A172 (cell line): ENCODE measurements at places on chromosomes 6 and 20. TPM values are rescaled to one million over a fixed set of nuclear protein-coding genes. Genes with fewer than 3 reads are reported as not detected.
A peak's percentile ranks its signal among the peaks of the same experiment; 100 is the strongest.

GRCh38 chr20:38011696-38012095 lies 21.6 kb downstream of the TTI1 start:
- no peak for DNase-seq

DNA sequence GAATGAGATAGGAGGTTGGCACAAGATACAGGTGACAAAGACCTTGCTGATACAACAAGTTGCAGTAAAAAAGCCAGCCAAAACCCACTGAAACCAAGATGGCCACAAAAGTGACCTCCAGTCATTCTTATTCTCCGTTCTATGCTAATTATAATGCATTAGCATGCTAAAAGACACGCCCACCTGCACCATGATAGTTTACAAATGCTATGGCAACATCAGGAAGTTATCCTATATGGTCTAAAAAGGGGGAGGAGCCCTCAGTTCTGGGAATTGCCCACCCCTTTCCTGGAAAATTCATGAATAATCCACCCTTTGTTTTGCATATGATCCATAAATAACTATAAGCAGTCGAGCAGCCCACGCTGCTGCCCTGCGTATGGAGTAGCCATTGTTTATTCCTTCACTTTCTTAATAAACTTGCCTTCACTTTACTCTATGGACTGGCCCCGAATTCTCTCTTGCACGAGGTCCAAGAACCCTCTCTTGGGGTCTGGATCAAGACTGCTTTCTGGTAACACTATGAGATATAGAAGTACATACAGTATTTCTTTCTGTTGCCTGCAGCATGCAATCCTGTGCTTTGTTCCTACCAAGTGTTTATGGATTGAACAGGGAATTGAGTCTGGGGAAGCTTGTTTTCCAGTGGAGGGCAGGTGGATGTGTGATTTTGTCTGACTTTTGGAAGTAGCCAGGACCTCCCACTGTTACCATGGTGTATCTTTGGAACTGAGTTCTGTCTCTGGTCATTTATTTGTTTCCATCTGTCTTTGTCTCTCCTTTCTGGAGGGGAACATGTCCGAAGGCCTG lies 72.0 kb upstream of the TGM3 start:
- no peak for DNase-seq

GRCh38 chr6:50093938-50094272 lies 44.2 kb upstream of the DEFB112 start:
- DNase-seq = no peak

DNA sequence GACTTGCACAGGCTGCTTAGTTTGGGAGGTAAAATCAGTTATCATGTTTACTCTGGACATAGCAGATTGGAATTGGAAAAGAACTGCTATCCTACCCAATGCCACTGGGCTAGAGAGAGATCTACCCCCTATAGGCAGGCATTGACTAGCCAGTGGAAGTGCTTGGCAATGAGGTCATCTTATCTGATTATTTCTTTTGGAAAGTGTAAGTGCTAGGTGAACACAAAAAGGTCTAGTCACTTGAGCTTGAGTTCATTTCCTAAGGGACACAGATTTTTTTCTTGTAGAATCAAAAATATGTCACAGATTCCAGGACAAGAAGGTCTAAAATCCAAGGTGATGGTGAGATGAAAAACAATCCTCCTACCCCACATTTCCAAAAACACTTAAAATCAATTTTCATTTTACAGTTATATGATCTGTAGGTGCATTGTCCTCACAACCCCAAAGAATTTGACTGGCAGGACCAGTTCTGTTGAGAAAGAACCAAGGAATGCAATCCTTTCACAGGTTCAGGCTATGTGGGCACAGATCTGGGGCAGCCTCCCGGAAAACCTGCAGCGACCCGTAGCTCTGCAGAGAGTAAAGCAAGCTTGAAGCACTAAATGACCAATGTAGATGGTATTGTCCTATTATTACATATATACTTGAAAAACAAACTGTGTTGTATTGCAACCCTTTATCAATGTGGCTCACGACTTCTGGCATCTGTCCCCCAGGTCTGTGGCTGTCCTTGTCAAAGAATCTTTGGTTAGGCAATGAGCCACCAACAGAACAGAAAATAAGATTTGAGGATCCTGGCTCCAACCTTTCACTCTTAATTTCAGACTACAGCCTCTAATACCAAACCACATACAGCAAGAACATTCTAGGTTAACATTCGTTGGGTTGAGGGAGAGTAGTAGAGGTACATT lies 67.3 kb upstream of the ADTRP start:
- no peak for DNase-seq

DNA sequence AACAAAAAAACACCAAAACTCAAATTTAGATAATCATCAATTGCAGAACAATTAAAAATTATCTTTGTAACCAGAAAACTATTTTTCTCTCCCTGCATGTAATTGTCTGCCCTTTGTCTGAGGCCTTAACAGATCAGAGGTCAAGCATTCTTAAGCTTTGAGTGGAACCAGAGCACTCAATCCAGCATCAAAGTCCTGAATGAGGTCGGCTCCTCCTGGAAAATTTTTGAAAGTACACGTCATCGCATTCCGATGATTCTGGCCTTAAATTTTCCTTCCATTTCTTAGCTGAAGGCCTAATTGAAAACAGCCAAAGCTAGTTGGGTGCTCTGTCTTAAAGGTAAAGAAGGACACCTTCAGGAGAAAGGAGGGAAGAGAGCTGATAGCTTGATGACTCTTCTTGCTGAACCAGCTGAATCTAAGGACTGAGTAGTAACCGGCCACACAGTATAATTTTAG lies 510.2 kb upstream of the SULF2 start:
- DNase-seq = peak; percentile 97

DNA sequence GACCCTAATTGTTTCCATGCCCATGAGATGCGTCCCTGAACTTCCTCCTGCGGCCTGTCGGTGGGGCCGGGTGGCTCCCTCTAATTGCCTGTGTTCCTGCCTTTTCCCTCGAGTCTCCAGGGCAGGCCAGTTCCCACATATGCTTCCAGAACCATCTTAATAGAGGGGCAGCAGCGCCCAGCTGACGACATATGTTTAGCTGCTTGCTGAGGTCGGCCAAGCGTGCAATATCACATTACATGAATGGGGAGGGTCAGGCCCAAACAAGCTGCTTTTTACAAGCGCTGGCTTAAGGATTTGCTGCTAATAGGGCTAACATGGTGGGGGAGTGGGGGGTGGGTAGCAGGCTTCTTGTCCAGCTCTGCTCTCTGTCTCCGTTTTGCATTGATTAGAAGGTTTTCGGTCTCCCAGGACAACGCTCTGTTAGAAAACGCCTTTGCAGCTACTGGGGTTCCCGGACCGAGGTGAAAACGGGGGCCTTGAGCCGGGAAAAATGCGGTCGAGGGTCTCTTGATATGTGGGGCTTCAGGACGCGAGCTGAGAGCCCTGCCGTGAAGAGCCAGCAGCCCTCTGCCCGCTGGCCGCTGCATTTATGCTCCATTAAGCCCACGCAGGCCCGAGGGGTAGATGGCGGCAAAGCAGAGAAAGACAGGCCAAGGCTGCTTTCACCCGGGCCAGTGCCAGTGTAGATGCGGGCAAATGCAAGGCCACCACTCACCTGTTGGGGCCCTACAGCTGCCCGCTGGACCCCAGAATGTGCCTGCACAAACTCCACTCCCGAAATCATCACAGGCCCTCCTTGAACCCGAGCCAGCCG lies 308.5 kb downstream of the BMP7 start:
- DNase-seq = no peak

DNA sequence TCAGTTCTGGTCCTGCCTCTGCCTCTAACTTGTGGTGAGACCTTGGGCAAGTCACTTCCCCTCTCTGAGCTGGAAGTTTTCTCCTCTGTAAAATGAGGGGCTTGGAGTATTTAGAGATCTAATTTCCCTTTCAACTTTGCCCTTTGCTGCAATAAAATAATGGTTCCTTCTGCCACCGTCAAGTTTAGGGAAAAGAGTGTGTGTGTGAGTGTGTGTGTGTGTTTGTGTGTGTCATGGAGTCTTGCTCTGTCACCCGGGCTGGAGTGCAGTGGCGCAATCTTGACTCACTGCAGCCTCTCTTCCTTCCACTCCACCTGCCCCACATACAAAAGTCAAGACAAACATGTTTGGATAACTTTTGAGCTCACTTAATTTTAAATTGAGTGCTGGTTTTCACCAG lies 39.2 kb upstream of the PIM1 start:
- no peak for DNase-seq

DNA sequence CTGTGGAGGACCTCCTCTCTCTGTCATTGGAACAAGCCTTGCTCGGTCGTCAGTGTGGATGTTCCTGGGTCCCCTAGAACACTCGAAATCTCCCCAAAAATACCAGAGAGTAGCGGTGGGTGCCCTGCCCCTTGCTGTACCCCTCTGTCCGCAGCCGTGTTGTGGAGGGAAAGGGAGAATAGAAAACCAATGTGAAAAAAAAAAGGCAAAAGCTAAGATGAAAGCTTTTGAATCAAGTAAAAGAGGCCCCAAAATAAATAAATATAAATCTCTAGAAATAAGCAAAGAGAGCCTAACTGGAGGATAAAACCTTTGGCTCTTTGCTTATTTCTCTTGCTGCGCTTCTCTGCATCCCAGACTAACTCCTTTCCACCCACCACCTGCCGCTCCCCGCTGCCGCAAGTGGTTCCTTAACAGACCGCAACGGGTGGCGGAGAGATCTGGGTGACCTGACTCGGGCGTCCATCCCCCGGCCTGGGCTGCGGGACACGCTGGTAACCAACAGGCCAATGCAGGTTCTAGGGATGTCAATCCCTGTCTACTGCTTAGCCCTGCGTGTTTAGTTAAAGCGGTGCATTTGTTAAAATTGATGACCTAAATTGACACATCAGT lies 110.0 kb downstream of the GPX5 start:
- no peak for DNase-seq

DNA sequence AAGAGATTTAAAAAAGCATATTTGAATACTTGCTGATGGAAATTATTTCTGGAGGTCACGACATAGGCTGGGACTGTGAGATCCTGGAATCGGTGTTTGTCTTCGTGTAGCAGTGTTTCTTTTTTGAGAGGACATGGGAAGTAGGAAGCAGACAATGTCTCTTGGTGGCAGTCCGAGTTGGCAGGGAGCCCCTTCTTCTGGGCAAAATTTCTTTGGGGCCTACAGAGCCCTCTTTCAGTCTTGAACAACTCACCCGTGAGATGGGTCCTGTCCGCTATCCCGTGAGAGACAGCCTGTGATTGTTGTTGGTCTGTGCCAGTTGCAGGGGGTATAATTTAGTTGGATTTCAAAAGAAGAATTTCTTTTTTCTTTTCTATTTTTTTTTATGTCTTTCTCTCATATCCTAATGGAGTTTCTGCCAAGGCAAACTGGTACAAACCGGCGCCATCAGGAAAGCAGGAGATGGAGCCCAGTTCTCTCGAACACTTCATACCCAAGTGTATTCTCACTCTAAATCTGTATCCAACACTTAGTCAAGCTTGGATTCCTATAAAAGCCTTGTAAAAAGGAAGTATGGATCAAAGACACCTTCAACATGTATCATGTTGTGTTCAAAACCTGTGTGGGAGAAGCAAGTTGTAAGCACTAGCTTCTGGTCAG lies 785.1 kb downstream of the MAFB start:
- DNase-seq = no peak

DNA sequence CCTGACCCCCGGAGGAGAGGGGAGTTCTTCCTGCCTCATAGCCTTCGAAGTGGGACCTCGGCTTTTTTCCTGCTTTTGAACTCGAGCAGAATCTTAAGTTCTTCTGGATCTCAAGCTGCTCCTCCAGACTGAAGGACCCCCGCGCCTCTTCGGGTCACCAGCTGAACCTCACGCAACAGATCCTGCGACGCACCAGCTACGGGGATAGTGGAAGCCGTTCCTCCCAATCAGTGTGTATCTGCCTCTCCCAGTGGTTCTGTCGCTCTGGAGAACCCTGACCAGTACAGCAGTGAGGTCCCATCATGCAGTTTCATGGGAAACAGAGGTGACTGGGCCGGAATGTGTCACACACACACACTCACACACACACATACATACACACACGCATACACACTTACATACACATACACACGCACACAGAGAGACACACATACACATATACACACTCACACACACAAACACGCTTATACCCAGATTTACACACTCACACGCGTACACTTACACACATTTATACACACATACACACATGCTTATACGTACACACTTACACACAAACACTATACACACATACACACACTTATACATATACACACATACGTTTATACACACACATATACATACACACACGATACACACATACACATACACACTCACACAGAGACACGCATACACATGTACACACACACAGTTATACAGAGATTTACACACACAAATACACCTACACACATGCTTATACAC lies 170.0 kb downstream of the TTLL2 start:
- DNase-seq = no peak

DNA sequence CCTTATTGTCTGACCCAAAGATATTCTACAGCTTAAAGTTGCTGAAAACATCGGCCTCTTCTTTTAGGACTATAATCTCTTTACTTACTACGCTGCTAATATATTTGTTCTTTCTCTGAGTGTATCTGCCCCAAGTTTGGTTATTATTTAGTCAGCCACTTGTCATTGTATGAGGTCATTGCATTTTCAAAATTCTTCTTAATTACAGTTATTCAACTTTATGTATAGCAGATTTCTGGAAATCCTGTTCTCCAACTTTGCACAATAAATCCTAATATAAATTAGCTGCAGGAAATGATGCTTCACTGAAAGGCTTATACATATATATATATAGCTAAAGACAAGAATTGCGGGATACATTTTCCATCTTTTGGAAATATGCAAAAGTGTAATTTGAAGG lies 88.5 kb upstream of the HIVEP1 start:
- DNase-seq = no peak

DNA sequence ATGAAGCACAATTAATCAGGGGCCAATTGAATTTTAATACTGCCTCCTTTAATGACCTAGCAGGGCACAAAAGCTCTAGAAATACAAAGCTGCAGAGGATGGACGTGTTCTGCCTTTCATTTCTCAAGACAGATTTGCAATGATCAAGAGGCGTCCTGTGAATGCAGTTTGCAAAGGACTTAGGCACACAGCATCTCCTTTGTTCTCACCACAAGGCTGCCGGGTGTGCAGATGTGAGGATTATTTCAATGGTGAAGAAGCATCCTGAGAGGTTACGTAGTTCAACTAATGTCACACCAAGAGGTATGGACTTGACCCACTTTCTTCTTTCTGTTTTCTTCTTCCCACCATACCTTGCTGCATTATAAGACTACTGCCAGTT lies 42.9 kb upstream of the SPTLC3 start:
- DNase-seq = no peak

- DNase-seq = no peak
Observed at GRCh38 chr6:98452685-98453084, 381.7 kb upstream of the POU3F2 start.

- no peak for DNase-seq
Observed at GRCh38 chr6:14877758-14878157, 368.1 kb upstream of the JARID2 start.

Gene EPHA7
- not detected in 2 replicates for total RNA-seq

Gene SCUBE3
- 0.69 and 0.88 TPM in 2 replicates for total RNA-seq

Gene COMMD7
- total RNA-seq = 76.8 and 85.5 TPM in 2 replicates

Gene BHLHE23
- total RNA-seq = not detected in 2 replicates

Gene VPS16
- 44.1 and 48.1 TPM in 2 replicates for total RNA-seq

Gene GJA10
- total RNA-seq = not detected in 2 replicates

Gene ADIG
- total RNA-seq = not detected in 2 replicates

Gene DLK2
- 0.81 and 3.0 TPM in 2 replicates for total RNA-seq

Gene FHL5
- total RNA-seq = not detected in 2 replicates

Gene BEND3
- total RNA-seq = 2.3 and 3.5 TPM in 2 replicates

Gene PRSS35
- 0.90 and 1.3 TPM in 2 replicates for total RNA-seq
